Foreskin fibroblast (primary cell): ENCODE measurements at places on chromosomes 16 and 17.

DNA sequence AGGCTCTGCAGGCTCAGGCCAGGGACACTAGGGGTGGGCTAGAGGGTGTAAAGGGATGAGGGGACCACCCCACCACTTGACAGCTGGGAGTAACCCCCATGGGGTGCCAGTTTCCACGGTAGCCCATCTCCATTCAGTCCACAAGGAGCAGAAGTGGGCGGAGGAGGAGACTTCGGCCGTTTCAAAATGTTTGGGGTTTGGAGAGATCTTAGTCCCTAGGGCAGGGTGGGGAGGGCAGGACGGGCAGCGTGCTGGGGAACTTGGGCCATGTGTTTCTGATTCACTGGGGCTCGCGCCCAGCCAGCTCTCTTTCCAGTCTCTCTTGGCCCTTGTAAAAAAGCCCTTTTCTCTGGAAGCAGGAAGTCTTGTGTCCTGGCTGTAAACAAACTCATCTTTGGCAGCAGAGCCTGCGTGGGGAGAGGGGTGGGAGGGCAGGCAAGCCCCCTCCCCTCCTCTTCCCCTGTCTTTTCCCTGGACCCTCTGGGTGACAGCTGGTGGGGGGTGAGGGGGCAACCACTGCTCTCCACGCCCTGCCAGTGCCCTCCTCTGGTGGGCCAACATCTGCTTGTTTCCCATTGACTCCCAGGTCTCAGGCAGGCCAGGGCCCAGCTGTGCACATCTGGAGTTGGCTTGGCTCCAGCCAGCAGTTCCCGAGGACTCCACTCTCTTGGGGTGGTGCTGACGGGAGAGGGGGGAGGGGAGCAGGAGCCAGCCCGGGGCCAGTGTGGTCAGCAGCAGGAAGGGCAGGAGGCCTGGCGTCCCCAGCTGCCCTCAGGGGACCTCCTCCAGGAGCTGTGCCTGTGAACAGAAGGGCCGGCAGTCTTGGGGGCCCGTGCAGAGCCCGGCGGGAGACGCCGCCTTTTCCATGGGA is 8.1 kb downstream of the CYGB start:
- DNase-seq, result peak; percentile 93

DNA sequence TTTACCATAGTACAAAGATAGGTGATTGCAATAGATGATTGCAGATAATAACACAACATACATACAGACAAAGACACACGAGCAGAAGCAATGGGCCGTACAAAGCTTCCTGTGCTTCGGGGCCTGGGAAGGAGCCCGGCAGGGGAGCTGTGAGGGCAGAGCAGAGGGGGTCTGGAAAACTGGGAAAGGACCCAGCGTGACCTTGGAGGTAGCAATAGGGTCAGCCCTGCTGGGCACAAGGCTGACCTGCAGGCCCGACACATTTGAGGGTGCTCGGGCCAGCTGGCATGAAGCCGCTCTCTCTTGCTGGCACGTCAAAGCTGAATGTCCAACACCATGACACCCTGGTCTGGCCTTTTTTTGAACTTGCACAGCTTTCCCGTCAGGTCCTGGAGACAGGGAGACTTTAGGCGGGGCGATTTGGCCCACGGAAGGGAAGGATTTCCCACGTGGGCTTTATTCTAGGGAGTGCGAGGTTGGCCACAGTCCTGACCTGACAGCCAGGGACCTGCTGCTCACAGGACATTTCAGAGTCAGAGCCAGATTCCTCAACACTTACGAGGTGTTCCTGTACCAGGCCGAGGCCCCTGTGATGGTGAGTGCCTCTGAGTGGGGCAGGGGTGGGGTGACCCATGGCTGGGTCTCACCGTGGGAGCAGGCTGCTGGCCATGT is 83.2 kb downstream of the NTN1 start:
- DNase-seq, result no peak

DNA sequence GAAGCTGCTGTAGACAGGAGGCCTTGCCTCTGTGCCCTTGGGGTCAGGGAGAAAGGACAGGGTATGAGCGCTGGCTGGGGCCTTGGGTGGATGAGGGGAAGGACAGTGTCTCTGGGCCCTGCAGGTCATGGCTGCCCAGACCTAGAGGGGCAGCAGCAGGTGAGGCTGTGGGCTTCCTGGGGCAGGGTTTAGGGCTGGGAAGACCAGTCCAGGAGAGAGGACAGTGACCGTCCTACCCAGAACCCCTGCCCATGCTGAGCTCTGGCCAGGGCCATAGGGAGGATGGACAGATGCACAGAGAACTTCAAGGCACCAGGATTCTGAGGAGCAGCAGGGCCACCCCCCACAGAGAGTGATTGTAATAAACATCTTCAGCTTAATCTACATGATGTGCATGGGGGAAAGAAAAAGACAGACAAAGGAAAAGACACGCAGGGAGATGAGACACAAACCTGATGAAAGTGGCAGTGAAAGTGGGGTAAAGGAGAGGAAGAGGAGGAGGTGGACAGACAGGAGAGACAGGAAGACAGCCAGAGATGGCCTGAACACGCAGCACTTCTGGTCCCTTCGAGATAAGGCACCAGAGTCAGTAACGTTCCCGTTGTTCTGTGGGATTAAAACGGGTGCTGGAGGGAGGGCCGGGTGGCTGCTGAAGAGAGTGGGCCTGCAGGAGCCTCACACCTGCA is 17.5 kb downstream of the FLOT2 start:
- DNase-seq, result no peak

- peak; percentile 88 for DNase-seq
Observed at GRCh38 chr17:13415871-13416416, 185.8 kb downstream of the HS3ST3A1 start.
